ENCODE measurements at places on chromosomes 11 and 22.

GRCh38 chr11:111362887-111363411 lies 16.1 kb downstream of the POU2AF1 start:
- DNase-seq, result no peak

DNA sequence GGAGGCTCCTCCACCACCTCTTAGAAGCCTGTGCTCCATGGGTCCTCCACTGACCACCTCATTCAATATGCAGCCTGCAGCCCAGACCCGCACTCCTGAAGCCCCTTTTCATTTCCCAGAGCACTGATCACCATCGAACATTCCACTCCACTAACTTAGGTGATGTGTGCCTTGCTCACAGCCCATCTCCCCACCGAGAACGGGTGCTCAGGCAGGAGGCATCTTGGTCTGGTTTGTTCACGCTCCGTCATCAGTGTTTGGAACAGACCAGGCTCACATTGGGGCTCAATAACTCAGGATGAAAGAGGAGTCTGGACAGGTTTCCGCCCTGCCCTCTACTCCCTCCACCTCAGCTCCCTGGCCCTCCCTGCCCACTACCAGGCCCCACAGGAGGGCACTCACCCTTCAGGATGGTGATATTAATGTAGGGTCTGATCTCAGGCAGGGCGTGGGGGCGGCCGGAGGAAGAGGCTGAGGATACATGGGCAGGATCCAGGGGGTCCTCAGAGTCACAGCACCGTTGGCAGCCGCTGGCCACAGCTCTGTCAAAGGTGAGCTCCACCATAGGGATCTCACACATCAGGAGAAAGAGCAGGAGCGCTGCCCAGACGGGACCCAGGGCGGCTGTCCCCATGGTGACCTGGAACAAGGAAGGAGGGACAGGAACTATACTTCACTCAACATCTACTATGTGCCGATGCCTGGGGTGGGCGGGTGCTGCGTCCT lies 3.1 kb downstream of the C1QTNF6 start:
- no peak for DNase-seq

DNA sequence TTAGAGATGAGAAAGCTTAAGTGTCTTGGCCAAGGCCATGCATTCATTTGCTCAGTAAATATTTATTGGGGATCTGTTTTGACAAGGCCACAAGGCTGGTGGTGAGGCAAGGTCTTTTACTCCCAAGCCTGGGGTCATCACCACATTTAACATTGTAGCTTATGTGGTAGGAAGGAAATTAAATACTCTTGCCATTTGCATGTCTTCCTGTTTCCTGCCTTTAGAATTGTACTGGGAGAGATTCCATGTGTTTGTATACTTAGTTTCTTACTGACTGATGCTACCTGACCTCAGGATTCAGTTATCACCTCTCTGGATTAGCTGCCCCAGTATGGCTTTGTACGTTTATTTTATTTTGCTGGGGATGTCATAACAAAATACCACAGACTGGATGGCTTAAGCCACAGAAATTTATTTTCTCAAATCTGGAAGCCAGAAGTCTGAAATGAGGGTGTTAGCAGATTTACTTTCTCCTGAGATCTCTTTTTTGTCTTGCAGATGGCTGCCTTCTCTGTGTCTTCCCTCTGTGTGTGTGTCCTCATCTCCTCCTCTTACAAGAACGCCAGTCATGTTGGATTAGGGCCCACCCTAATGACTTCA lies 44.8 kb downstream of the SPECC1L start:
- DNase-seq, result no peak

- DNase-seq, result no peak
Observed at GRCh38 chr22:48838846-48839730, 988.6 kb downstream of the BRD1 start.

DNA sequence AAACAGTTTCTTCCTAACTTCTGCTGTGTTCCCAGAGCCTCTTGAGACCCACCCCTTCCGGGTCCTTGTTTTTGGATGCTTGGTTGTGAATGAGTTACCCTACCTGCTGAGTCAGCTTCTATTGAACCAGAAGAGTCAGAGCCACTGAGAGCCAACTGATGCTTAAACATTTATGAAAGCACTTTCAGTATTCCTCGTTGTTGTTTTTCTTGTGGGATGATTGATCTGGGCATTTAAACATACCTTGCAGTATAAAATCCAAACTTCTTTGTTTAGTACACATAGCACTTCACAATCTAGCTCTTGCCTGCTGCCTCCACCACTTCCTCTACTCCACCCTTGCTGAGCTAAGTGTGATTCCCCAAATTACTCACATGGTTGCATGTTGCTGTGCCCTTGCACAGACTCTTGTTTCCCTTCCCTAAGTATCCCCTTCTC lies 5.5 kb downstream of the PRSS23 start:
- no peak for DNase-seq

- no peak for DNase-seq
Observed at GRCh38 chr22:22916215-22916951, 28.8 kb downstream of the IGLL5 start.

All from NCI-H460 (cell line).